SJSA1 (cell line): ENCODE measurements at places on chromosomes 3 and 15.

- no peak for DNase-seq
These were observed 86.1 kb upstream of the PSMD6 start for GRCh38 chr3:64109438-64109837.

DNA sequence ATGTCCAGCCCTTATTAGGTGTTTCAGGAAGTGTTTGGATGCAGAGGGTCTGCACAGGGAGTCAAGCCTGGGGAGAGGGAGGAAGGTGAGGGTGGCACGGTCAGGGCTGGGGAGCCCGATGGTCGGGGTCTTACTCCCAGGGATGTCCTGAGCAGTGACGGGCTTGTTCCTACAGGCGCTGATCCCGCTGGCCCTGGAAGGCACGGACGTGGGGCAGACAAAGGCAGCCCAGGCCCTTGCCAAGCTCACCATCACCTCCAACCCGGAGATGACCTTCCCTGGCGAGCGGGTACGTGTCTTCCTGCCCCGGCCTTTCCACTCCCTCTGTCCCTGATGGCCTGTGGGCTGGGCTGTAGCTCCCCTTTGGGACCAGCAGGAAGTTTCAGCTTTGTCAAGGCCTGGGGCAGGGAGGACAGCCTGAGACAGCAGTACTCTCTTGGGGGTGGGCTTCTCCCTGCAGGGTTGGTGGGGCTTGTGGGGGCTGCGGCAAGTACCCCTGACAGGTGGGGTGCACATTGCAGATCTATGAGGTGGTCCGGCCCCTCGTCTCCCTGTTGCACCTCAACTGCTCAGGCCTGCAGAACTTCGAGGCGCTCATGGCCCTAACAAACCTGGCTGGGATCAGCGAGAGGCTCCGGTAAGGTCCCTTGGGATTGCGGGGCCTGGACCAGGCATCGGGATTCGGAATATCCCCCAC, 4.6 kb upstream of the RCCD1 start:
- no peak for DNase-seq

DNA sequence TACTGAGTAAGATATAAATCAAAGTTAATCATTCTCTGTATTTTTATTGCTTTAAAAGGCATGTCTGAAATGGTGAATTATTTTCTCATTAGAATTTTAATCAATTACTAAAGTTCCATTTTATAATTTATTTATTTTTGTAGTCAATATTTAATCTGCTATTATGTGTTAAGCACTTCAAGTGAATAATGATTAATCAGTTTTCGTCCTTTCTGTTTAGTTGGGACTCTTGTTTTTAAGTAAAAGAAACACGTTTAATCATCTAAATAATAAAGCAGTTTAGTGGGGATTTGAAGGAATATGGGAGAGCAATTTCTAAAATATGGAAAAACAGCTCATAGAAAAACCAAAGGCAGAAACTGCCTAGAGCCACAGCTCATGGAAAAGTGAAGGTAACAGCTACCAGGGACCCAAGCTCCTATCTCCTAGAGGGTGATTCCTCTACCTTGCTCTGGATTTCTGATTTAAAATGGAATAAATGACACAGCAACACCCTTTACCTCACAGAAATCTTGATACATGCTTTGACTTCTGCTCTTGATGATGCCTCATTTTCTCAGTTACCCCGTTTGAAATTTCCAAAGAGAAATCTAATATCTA, 28.0 kb upstream of the SUCNR1 start:
- no peak for DNase-seq

- DNase-seq = no peak
These were observed 274.2 kb downstream of the ZIC4 start for GRCh38 chr3:147132168-147132567.

DNA sequence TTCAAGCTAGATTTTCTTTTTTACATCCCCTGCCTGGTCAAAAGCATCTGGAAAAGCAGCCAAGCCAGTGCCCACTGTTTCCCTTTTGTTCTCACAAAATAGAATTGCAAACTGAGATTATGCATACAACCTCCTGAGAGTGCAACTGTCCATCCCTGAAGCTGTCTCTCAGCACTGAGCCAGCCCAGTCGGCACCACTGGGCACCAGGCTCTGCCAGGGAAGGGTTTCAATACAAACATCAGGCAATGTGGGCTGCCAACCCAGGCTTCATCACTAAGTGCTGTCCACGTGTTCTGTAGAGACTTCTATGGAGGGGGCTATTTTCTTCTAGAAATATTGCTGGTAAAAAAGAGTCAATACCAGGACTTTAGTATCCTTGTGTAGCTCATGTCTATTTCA, 356.3 kb upstream of the TBL1XR1 start:
- no peak for DNase-seq

- DNase-seq = no peak
These were observed 132.9 kb upstream of the ZBTB20 start for GRCh38 chr3:115279939-115280338.

- peak; percentile 3 for DNase-seq
These were observed 1.2 kb downstream of the FAM98B start for GRCh38 chr15:38455092-38455491.
